Naive thymus-derived CD8-positive, alpha-beta T cell (primary cell): ENCODE measurements at places on chromosomes 7 and 10. TPM values are rescaled to one million over a fixed set of nuclear protein-coding genes. Genes with fewer than 3 reads are reported as not detected.
A peak's percentile ranks its signal among the peaks of the same experiment; 100 is the strongest.

- H3K4me1 ChIP-seq = no peaks in the 10 kb centered on the region
- peak within 1 kb of the TSS; percentile 62 for H3K4me3 ChIP-seq
- H3K27ac ChIP-seq = no peak within 1 kb of the TSS
- H3K36me3 ChIP-seq = peaks cover 1% of the 10 kb centered on the region
- DNase-seq = no peak
Measured at GRCh38 chr10:125159932-125160855, at the start of gene CTBP2. CTBP2 (minus strand) TSS chr10:125160563.

DNA sequence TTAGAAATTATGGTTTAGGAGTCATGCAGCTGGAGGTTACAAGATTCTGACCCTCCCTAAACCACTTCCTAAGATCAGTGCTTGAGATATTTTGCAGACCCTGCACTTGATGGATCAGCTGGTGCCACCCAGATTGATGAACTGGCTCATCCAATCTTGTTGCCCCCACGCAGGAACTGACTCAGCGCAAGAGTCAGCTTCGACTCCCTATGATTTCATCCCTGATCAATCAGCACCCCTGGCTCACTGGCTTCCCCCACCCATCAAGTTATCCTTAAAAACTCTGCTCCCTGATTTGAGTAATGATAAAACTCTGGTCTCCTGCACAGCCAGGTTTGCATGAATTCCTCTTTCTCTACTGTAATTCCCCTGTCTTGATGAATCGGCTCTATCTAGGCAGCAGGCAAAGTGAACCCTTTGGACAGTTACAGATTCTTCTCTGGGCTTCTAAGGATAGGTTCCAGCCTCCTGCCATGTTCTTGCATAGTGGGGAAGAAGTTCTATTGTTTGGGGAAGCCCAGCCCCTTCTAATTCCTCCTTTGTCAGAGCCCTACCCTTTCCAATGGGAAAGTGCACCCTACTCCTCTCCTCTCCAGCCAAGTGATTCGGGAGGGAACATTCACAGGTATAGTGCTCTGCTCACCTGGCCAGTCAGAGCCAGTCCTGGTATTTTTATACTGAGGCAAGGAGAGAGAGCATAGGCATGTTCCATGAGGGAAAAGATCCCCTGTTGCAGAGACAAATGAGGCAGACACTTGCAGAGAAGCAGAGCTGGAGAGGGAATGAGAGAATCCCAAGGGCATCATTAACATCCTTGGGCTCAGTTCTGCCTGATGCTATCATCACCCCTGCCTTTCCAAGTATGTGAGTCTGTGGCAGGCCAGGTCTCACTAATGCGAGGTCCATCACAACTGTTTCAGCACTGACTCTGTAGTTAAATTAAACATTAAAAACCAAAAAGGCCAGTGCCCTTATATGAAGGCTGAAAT is 224.4 kb upstream of the GALNT17 start:
- DNase-seq = no peak
- no peak overlapping the region for H3K4me3 ChIP-seq
- no peaks in the 10 kb centered on the region for H3K4me1 ChIP-seq
- H3K36me3 ChIP-seq = peaks cover 11% of the 10 kb centered on the region
- H3K27me3 ChIP-seq = no peaks in the 10 kb centered on the region
- H3K27ac ChIP-seq = no peak overlapping the region

DNA sequence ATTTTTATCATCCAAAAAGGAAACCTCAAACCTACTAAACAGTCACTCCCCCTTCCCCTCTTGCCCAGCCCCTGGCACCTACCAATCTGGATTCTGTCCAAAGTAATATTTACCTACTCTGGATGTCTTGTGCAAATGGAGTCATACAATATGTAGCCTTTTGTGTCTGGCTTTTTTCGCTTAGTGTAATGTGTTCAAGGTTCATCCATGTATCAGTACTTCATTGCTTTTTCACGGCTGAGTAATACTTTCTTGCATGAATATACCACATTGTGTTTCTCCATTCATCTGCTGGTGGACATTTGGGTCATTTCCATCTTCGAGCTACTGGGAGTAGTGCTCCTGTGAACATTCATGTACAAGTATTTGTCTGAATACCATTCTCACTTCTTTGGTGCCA is 113.6 kb downstream of the EEPD1 start:
- DNase-seq = no peak
- H3K4me1 ChIP-seq = peaks cover 10% of the 10 kb centered on the region
- no peak overlapping the region for H3K27ac ChIP-seq
- no peaks in the 10 kb centered on the region for H3K36me3 ChIP-seq
- no peak overlapping the region for H3K4me3 ChIP-seq
- H3K27me3 ChIP-seq = no peaks in the 10 kb centered on the region

DNA sequence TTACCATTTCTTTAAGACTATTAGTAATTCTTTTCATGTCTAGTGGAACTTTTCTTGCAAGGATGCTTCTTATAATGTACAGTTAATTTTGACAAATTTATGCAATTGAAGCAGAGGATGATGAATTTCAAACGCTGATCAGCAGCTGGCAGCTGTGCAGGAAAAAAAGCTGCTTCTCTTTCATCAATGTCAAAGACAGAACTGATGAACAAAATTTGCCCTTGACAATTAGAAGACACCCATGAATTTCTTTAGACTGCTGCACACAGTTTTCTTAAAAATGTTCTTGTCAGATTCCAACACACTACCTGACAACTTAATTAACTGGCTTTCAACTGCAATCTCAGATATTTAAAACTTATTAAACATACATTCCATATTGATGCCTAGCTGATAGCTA is 138.3 kb downstream of the SKAP2 start:
- H3K27me3 ChIP-seq = peaks cover under 1% of the 10 kb centered on the region
- no peak overlapping the region for H3K27ac ChIP-seq
- DNase-seq = no peak
- H3K36me3 ChIP-seq = no peaks in the 10 kb centered on the region

- no peak for DNase-seq
- H3K36me3 ChIP-seq = no peaks in the 10 kb centered on the region
- H3K4me3 ChIP-seq = no peak overlapping the region
- H3K27ac ChIP-seq = no peak overlapping the region
- peaks cover 34% of the 10 kb centered on the region for H3K4me1 ChIP-seq
- H3K27me3 ChIP-seq = no peaks in the 10 kb centered on the region
Measured at GRCh38 chr7:1460821-1461645, 1.8 kb upstream of the MICALL2 start.

DNA sequence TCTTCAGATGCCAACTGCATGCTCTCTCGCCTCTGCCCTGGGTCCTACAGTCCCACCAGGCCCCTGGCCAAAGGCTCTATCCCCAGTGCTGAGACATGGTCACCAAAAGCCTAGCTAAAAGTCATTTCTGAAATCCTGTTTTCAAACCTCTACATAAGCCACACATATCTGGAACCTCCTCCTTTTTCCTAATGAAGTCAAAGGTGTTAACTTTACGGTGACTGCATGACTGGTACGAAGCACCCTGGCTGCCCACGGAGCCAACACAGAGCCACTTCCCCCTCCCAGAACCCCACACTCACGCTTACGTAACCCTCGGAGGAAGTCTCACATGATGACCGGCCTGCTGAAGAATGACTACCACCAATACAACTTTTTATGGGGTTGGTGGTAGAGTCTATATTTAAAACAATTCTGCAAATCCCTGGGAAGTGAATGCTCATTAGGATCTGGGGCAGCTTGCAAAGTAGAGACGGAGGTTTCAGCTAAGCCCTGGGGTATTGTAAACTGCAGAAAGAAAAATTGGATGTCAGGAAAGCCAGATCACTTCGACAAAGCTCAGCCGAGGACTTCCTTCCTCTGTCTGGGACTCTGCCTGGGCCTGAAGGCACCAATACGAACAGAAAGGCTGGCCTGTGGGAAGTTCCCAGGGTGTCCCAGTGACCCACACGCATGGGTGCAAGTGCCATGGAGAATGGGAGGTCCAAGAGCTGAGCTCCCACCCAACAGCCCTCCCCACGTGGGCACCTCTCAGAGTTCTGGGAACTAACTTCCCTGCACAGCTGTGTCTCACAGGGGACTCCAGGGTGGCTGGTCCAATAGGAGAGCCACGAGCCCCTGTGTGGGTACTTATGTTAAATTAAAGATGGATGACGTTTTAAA is 50.7 kb downstream of the PDGFA start:
- H3K4me3 ChIP-seq = no peak overlapping the region
- H3K27ac ChIP-seq = peak overlapping the region; percentile 45
- H3K36me3 ChIP-seq = no peaks in the 10 kb centered on the region

DNA sequence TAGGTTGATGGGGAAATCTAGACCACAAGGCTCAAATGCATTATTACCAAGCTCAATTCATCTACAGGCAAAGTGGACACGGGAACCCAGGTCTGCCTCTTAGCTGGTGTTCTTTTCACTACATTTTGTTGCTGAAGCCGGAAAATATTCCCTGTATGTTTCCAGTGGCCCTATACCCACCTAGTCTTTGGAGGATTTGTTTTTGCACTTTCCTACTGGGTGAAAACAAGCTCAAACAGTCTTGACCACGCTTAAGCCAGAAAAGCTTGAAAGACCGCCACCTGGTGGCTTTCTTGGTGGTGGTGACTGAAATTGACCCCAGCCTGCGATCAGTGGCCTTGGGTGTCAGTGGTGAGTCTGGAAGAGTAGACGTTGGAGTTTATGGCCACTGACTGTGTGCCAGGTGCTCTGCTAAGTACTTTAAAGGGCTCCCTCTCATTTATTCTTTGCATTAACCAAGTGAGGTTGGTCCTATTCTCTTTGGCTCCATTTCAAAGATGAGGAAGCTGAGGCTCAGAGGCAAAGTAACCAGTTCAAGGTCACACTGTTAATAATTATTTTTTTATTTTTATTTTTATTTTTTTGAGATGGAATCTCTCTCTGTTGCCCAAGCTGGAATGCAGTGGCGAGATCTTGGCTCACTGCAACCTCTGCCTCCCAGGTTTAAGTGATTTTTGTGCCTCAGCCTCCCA is 11.1 kb upstream of the CRTAC1 start:
- no peak overlapping the region for H3K27ac ChIP-seq
- H3K4me3 ChIP-seq = no peak overlapping the region
- no peak for DNase-seq
- H3K4me1 ChIP-seq = peaks cover 4% of the 10 kb centered on the region
- H3K27me3 ChIP-seq = peaks cover 71% of the 10 kb centered on the region
- H3K36me3 ChIP-seq = no peaks in the 10 kb centered on the region

GRCh38 chr10:124826262-124826661 is 24.6 kb downstream of the ABRAXAS2 start:
- H3K36me3 ChIP-seq = peaks cover 29% of the 10 kb centered on the region
- H3K27me3 ChIP-seq = no peaks in the 10 kb centered on the region
- H3K4me1 ChIP-seq = peaks cover 1% of the 10 kb centered on the region
- no peak overlapping the region for H3K4me3 ChIP-seq
- no peak for DNase-seq

- no peaks in the 10 kb centered on the region for H3K36me3 ChIP-seq
- H3K4me3 ChIP-seq = no peak overlapping the region
- H3K27me3 ChIP-seq = no peaks in the 10 kb centered on the region
- no peak overlapping the region for H3K27ac ChIP-seq
- H3K4me1 ChIP-seq = peaks cover 3% of the 10 kb centered on the region
Measured at GRCh38 chr10:43214956-43215561, 51.8 kb downstream of the RASGEF1A start.

DNA sequence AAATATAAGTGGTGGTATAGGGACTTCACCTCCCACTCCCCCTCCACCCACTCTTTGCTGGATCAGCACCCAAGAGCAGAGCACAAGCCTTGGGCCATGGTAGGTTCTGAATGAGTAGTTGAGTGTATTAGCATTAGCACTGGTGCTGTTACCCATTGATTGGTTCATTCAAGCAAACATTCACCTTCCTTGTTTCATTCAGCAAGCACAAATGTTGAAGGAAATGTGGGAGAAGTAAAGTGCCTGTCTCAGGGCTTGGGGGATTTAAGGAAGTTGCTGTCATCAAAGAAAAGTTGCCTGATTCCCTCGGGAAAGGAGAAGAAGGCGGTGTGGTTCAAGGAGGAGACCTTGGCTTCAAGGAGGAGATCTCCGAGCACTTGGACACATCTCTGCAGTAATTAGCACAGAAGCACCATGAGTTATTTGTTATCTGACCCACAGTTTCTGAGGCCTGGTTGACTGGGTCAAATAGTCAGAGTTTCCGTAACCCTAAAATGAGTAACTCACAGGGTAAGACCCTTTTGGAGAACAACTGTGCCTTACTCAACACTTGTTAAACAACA is 17.3 kb downstream of the IL2RA start:
- H3K27me3 ChIP-seq = no peaks in the 10 kb centered on the region
- DNase-seq = no peak
- no peaks in the 10 kb centered on the region for H3K36me3 ChIP-seq
- H3K4me3 ChIP-seq = peak overlapping the region; percentile 64
- peak overlapping the region; percentile 16 for H3K27ac ChIP-seq
- peaks cover 22% of the 10 kb centered on the region for H3K4me1 ChIP-seq

DNA sequence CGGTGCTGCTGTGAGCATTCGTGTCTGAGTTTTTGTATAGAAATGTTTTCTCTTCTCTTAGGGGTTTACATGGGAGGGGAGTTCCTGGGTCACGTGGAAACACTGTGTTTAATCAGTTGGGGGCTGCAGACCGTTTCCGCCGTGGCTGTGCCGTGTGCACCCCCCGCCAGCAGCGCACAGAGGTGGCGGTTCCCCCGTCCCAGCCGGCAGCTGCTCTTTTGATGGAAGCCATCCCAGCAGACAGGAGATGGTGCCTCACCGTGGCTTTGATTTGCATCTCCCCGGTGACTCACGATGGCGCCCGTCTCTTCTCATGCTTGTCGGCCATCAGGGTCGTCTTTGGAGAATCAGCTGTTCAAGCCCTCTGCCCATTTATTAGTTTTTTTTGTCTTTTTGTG is 34.9 kb upstream of the FOXL3 start:
- no peak overlapping the region for H3K27ac ChIP-seq
- no peaks in the 10 kb centered on the region for H3K36me3 ChIP-seq
- H3K4me3 ChIP-seq = no peak overlapping the region
- H3K4me1 ChIP-seq = no peaks in the 10 kb centered on the region
- H3K27me3 ChIP-seq = no peaks in the 10 kb centered on the region

DNA sequence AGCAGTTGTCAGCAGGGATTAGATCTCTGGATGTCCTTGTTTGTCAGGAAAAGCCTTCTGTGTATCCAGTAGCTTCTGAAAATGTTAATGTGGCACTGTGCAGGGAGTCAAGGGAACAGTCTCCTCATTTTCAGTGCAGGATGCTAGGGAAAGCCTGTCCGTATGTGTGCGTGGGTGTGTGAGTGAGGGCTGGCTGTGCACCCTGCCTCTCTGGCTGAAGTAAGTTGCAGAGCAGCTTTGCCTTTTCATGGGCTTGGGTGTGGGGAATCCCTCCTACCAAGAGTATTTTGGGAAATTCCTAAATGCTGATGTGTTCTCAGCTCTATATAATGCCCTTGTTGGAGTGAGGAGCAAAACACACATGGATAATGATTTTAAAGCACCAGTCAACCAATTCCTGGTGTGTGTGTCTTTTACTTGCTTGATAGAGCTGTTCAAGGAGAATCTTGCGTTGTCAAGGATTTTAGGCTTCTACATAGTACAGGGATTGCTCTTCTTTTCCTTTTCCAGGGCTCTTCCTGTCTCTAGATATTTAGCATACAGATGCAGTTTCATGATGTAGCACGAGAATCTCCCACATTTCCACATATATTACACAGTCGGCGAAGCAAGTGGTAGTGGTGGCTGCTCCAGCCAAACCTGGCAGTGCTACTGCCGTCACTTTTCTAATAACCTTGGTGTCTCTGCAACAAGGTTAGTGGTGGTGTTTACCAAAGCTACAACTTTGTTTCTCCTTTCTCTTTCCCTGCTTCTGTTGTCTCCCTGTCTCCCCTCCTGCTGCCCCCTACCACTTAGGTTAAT is 92.8 kb downstream of the MCU start:
- no peak overlapping the region for H3K27ac ChIP-seq
- H3K36me3 ChIP-seq = no peaks in the 10 kb centered on the region
- peaks cover 7% of the 10 kb centered on the region for H3K4me1 ChIP-seq
- H3K27me3 ChIP-seq = no peaks in the 10 kb centered on the region

The TFR2 gene
- total RNA-seq = 5.9 TPM

The CHRM2 gene
- not detected for total RNA-seq

The TUBAL3 gene
- not detected for total RNA-seq

The PSD gene
- 13.3 TPM for total RNA-seq

The FBXO24 gene
- 3.6 TPM for total RNA-seq

The CRYGN gene
- total RNA-seq = 0.39 TPM
